ENCODE measurements at places on chromosomes 5 and 9. TPM values are rescaled to one million over a fixed set of nuclear protein-coding genes. Genes with fewer than 3 reads are reported as not detected.

The C1QTNF2 gene
- total RNA-seq, result 1.1 TPM

The SNX24 gene
- 21.0 TPM for total RNA-seq

The RNF180 gene
- total RNA-seq, result 16.6 TPM

The FCN2 gene
- not detected for total RNA-seq

The RMI1 gene
- total RNA-seq, result 3.0 TPM

The LMX1B gene
- 1.4 TPM for total RNA-seq

The BARHL1 gene
- not detected for total RNA-seq

The MEGF10 gene
- 1.2 TPM for total RNA-seq

The RELL2 gene
- 2.5 TPM for total RNA-seq

The PCDHGB5 gene
- total RNA-seq, result 13.3 TPM
